Vagina (tissue), 2 donors: ENCODE measurements at places on chromosomes 7 and 10. TPM values are rescaled to one million over a fixed set of nuclear protein-coding genes. Genes with fewer than 3 reads are reported as not detected.

DNA sequence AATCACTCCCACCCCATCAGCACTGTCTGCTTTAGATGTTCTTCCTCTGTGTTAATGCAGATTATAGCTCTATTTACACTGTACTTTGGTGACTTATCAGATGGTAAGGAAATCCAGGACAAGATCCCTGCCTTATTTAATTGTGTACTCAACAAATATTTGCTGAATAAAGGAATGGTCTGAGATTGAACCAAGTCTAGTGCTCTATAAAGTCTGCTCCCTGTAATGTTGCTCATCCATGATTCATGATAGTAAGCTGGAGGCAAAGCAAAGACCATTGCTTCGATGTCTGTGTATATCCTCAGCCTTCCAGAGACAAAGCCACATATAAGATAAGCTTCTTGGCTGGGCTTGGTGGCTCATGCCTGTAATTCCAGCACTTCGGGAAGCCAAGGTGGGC, 33.5 kb downstream of the PLCE1 start:
- no peaks in the 10 kb centered on the region for H3K4me1 ChIP-seq
- no peaks in the 10 kb centered on the region for H3K36me3 ChIP-seq
- DNase-seq = no peak
- no peak overlapping the region for H3K27ac ChIP-seq

Gene SH2D4B
- not detected for total RNA-seq

- DNase-seq = peak; percentile 91
- H3K27ac ChIP-seq = no peak overlapping the region
- no peaks in the 10 kb centered on the region for H3K4me1 ChIP-seq
- H3K4me3 ChIP-seq = no peak overlapping the region
These were observed 33.9 kb upstream of the ZNF273 start for GRCh38 chr7:64869121-64869725.

Gene OR6V1
- not detected for total RNA-seq

DNA sequence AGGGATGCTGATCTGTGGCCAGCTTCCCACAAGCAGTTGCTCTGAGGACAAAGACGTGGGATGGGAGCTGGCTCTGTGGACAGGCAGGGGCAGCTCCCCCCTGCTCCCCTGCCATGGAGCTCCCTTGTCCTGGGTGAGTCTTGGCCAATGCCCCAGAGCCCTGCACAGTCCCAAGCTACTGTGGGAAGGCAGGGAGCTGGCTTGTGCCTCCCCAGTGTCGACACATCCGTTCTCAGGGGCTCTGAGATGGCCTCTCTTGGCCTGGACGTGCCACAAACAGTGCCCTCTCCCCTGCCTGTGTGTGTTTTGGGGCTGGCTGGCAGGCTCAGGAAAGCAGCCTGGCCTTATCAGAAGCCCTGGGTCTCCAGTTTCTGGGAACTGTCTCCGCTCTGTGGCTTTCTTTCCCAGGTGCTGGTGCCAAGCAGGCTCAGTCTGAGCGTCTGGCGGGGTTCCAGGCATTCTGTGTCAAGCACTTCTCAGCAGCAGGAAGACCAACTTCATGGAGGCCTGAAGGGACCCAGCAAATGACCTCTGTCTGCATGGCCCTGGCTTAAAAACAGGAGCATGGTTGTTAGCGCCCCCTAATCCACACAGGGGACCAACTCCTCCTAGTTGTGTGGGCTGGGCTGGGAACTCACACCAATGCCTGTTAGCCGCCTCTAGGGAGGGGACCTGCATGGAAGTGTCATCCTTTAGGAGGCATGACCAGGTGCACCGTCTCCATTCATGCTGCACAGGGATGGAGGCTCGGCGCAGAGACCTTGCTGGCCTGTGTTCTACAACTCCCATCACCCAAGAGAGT, 375.2 kb downstream of the RPS24 start:
- H3K27ac ChIP-seq = no peak overlapping the region
- no peaks in the 10 kb centered on the region for H3K36me3 ChIP-seq
- peaks cover 26% of the 10 kb centered on the region for H3K4me1 ChIP-seq
- no peak overlapping the region for H3K4me3 ChIP-seq
- H3K27me3 ChIP-seq = no peaks in the 10 kb centered on the region
- no peak for DNase-seq

DNA sequence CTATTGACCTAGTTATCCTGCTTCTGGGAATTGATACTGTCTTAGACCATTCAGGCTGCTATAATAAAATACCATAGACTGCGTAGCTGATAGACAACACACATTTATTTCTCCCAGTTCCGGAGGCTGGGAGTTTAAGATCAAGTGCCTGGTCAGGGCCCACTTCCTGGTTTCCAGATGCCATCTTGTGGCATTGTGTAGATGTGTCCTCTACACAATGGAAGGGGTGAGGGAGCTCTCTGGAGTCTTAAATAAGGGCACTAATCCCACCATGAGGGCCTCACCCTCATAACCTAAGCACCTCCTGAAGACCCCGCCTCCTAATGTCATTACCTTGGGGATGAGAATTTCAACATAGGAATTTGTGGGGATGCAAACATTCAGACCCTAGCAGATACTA, 62.4 kb downstream of the SLC35B4 start:
- no peak for DNase-seq
- no peaks in the 10 kb centered on the region for H3K4me1 ChIP-seq
- no peak overlapping the region for H3K27ac ChIP-seq
- no peaks in the 10 kb centered on the region for H3K36me3 ChIP-seq
- no peaks in the 10 kb centered on the region for H3K27me3 ChIP-seq
- H3K4me3 ChIP-seq = no peak overlapping the region
